ENCODE measurements at places on chromosomes 1 and 21.

GRCh38 chr1:10682108-10682445, 114.4 kb downstream of the CASZ1 start:
- no peak for DNase-seq

GRCh38 chr1:8002329-8002910, 23.7 kb downstream of the ERRFI1 start:
- no peak for DNase-seq

DNA sequence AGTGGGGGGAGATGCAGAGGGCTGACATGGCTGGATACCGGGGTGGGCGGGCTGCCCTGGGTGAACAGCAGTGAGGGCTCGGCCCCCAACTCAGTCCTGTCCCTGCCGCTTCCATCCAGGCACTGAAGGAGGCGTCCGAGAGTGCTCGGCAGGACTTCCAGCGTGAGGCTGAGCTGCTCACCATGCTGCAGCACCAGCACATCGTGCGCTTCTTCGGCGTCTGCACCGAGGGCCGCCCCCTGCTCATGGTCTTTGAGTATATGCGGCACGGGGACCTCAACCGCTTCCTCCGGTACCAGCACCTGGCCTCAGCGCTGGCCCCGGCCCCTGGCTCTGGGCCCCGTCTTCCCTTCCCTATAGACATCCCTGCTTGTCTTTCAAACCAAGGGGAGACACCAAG, 15.6 kb downstream of the NTRK1 start:
- DNase-seq = no peak

- peak; percentile 31 for DNase-seq
Observed at GRCh38 chr1:206812471-206812870, 40.2 kb upstream of the IL10 start.

DNA sequence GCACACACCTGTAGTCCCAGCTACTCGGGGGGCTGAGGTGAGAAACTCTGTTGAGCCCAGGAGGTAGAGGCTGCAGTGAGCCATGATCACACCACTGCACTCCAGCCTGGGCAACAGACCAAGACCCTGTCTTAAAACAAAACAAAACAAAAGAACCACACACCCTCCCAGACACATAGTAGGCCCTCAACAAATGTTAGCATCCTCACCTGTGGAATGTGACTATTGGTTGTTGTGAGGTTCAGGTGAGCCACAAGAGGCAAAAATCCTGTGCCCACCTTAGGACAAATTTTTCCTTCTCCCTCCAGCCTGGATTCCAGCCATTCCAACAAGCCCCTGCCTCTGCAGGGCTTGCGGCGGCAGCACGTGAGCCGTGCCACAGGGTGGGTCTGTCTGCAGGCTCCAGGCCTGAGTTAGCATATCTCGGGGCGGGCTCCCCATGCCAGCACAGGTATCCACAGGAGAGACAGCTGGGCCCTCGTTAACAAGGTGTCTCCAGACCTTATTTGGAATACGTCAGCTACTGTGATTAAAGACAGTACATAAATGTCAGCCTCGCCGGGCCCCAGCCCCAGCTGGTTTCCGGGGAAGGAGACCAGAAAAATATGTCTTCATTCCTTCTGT, 17.4 kb downstream of the C1QB start:
- DNase-seq = no peak

DNA sequence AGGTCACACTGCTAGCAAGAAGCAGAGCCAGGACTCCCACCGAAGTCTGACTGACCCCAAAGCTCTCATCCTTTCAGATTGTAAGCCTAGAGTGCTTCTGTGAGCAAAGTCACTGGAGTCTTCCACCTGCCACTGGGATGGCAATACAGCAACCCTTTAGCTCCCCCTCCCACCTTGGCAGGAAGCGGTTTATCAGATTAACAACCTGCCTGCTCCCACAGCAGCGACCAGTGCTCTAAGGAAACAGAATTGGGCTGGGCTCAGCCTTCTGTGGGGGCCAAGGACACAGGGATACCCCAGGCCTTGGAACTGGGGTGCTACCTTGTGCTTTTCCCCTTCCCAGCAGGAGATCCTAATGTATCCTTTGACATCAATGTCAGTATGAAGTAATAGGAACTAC, 76.0 kb downstream of the GFI1 start:
- DNase-seq = no peak

- DNase-seq = no peak
Observed at GRCh38 chr1:150552911-150553289, 3.7 kb downstream of the ADAMTSL4 start.

- DNase-seq = no peak
Observed at GRCh38 chr1:86377341-86377740, 18.8 kb downstream of the ODF2L start.

DNA sequence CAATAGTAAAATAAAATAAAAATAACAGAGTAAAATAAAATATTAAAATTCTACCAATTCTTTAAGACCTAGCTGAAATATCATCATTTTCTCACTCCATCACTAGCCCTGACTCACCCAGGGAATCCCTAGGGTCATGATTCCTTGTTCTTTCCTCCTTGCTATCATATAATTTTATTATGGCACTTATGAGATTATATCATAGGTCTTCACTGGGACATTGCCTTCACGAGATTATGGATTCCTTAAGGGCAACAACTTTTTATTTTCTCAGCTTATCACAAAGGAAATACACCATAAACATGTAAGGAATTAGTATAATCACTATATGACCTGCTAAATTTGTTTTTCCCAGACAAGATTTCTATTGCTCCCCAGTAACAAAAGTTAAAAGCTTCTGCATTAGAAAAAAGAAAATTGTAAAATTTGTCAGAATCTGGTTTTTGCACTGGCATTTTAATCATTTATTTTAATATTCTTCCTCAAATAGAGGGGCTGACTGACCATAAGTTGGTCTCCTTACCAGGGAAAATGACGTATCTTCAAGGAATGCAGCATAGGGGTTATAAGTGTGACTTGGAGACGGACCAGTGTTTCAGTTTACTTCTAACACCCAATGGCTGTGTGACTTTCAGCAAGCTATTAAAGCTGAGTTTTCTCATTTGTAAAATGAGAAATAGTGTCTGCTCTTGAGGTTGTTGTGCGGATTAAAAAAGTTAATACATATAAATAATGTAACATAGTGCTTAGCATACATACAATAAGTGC, 8.8 kb upstream of the CLCA4 start:
- DNase-seq = peak; percentile 25

DNA sequence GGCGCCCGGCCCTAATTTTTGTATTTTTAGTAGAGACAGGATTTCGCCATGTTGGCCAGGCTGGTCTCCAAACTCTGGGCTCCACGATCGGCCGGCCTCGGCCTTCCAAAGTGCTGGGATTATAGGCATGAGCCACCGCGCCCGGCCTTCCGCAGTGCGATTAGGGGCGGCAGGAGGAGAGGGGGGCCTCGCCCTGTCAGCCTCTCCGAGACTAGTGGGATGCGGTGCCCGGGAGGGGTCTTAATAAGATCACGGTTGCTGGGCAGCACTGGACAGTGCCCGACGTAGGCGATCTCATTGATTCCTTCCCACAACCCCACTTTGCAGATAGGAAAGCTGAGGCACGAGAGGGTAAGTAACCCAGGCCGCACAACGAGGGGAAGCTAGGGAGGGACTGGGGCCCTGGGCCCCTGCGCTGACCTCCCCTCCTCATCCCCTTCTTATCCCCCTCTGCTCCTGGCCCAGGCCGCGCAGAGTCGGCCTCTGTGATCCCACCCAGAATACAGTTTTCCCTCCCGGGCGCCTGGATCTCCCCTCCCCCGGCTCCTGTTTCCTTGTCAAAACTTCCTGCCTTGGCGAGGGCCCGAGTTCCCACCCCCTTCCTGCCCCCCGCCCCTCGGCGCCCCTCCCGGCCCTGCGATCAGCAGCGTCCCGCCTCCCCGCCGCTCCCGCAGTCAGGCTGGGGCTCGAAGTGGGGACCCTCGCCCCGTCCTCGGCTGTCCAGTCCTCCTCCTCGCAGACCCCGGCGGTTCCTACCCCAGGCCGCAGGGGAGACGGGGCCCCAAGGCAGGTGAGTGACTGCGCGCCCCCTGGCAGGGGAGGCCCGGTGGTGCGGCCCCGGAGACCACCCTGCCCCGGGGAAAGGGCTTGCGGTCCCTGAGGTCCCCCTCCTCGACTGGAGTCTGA, at the start of gene PEAR1:
Gene PEAR1 (plus strand): TSS at position 671 of the 906 bp plus-strand sequence. CDS start 10,209 bp downstream, outside the sequence.
- DNase-seq = peak; percentile 69

DNA sequence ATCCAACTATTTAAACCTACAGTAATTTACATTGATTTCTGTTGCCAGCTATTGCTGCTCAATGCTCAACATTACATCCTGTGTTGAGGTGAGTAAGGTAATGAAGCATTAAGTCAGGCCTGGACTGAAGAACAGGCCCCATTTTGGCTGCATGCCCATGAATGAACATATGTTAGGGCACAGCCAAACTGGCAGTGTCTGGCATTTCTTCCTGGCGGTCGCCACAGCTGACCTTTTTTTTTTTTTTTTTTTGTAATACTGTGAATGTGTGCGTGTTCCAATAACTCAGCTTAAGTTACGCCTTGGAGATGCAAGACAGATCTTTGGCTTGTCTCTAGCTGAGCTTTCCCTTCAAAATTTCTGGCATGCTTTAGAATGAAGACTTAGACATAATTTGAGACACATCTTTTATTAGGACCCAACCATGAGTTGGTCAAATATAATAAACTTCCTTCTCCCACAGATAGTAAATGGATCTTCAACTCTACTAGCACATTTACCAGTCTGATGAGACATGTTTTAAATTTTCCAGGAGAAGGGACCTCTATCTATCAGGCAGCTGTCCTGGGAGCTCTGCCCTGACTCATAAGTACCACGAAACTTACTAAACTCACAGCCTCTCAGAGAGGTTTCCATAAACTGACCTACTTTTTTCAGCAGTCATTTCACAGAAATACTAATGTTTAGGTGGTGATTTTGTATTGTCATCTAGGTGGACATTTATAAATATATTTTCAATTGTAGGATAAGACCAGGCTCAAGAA, 341.1 kb upstream of the RUNX1 start:
- DNase-seq = peak; percentile 68

DNA sequence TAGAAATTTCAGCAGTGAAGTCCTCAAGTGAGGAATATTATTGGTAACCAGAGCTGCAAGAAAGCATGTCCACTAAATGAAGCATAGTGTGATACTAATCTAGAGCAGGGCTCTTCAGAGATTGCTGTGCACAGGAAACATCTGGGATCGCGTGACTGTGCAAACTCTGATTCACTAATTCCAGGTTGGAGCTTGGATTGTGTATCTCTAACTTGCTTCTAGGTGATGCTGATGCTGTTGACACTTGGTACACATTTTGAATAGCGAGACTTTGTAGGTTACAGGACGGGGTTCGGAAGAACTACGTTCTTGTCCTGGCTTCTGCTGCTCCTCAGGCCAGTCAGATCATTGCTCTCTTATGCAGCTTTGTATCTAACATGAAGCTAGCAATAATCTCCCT, 66.5 kb downstream of the PRRX1 start:
- DNase-seq = peak; percentile 70

- no peak for DNase-seq
Observed at GRCh38 chr21:43850728-43851295, 14.2 kb upstream of the AGPAT3 start.

- peak; percentile 96 for DNase-seq
Observed at GRCh38 chr1:208207388-208208131, 36.6 kb downstream of the PLXNA2 start.

DNA sequence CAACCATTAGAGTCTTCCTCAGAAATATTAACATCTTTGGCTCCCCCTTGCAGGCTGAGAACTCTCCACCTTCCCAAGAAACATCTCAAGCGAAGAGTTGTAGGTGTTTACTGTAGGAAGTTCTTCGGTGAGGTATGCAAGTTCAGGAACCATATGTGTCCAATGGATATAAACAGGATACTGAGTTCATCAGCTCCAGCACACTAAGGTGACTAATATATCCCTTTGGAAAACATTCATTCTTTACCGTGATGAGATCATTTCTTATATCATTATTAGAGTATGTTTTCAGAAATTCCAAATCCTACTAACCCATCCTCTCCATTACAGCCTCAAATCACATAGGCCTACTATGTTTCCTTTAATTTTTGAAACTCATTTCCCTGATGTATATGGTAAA, 37.3 kb upstream of the PRMT6 start:
- DNase-seq = no peak

DNA sequence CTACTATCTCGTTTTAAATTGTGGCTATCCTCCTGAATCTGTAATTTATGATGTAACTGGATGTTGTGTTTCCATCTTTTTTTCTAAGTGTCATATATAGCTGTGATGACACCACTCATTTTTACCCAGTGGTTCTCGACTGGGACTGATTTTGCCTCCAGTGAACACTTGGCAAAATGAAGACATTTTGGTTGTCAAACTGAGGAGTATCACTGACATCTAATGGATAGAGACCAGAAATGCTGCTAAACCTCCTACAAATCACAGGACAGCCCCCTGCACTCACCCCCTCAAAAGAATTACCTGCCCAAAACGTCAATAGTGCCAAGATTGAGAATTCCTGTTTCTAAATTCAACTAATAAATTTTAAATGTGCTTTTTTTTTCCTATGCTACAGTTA, 1.9 kb downstream of the TRMT13 start:
- DNase-seq = peak; percentile 28

DNA sequence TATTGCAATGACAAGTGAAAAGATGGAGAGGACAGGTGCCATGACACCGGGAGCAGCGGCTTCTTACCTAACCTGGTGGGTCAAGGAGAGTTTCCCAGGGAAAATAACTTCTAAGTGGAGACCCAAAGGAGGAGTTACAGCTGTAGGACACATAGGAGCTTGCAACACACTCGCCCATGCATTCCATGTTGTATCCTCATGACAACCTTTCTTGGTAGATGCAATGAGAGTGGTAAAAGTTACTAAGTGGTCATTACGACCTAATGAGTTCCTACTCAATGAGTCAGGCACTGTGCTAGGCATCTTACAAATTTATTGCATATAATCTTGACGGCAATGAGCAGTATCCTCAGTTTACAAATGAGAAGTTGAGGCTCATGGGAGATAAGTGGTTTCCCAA, 119.5 kb upstream of the HOOK1 start:
- peak; percentile 57 for DNase-seq
